ENCODE measurements at places on chromosomes 13 and 19. TPM values are rescaled to one million over a fixed set of nuclear protein-coding genes. Genes with fewer than 3 reads are reported as not detected.

The ZNF177 gene
- total RNA-seq, result 0.83 TPM

The ZNF541 gene
- not detected for total RNA-seq

The OVOL3 gene
- total RNA-seq, result not detected

The VSTM2B gene
- total RNA-seq, result not detected

The ZMYM2 gene
- total RNA-seq, result 60.3 TPM

The ZNF66 gene
- total RNA-seq, result 2.0 TPM

The ZNF700 gene
- 11.9 TPM for total RNA-seq

- DNase-seq, result no peak
These were observed 19.1 kb upstream of the CXCL17 start for GRCh38 chr19:42461700-42462324.

DNA sequence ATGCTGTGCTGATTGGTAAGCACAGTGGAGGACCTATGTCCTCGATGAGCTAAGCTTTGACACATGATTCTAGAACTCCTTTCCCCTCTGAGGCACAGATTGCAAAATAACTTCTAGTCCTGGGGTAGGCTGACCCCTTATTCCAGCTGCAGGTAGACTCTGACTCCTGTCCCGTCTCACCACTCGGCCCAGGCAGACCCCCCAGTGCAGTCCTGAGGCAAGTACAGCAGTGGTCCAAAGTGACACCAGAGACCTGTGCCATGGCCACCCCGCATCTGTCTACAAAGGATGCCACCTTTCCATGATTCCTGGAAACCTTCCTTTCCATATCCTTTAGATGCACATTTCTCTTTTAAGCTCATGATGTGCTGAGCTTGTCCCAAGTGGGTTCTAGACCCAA, 482.5 kb downstream of the ZNF536 start:
- DNase-seq, result no peak

- no peak for DNase-seq
These were observed 25.4 kb downstream of the PCDH9 start for GRCh38 chr13:67204764-67205163.

DNA sequence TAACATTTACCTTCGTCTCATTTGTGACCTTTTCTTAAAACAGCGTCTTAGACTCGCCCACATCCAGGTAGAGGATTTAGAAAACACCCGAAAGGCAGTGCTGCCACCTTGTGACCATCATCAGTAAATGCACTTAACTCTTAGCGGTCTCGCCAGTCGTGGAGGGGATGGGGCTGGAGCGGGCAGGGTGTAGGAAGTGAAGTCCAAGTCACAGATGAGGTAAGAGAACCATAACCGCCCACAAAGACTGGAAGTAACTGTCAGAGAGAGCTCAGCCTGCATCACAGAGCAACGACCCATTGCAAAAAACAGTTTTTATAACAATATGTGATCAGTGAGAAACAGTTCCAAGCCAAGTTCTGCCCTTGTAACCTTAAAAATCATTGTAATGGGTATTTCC, 10.7 kb upstream of the CEACAM3 start:
- peak; percentile 65 for DNase-seq

- DNase-seq, result peak; percentile 34
These were observed 146.7 kb upstream of the KLF12 start for GRCh38 chr13:74280795-74281490.

DNA sequence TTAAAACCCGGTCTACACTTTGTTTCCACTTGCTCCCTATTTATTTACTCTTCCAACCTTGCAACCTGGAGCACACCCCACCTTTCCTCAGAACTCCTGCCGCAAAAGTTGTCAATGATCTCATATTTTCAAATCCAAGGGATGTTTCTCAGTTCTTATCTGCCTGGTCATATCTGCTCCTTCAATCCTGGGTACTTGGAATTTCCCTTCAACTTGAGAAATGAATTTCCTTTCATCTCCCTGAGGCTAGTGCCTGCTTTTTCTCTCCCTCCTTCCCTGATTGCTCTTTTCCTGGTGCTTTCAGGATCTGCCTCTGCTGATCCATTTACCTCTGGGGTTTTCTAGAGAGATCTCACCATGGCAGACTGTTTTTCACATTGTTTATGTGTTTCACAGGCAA, 154.8 kb upstream of the IRS2 start:
- DNase-seq, result no peak

DNA sequence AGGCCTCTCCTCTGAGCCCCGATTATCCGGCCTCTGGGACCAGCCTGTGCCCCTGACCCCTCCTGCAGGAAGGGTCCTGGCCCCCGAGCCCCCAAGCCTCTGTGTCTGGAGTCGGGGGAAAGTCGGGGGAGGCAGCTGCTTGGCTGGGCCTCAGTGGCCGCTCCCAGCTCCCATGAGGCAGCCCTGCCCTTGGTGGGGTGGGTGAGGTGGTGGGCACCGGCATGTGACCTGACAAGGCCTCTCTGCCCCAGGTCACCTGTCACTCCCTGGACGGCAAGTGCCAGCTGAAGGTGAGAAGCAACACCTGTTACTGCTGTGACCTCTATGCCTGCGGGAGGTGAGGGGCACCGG, 41.5 kb downstream of the TMEM255B start:
- no peak for DNase-seq

All from IMR-90 (cell line).